Inflammatory macrophage treated with lipopolysaccharide for 4 hours (primary cell): ENCODE measurements at places on chromosomes 1 and 21.
A peak's percentile ranks its signal among the peaks of the same experiment; 100 is the strongest.

DNA sequence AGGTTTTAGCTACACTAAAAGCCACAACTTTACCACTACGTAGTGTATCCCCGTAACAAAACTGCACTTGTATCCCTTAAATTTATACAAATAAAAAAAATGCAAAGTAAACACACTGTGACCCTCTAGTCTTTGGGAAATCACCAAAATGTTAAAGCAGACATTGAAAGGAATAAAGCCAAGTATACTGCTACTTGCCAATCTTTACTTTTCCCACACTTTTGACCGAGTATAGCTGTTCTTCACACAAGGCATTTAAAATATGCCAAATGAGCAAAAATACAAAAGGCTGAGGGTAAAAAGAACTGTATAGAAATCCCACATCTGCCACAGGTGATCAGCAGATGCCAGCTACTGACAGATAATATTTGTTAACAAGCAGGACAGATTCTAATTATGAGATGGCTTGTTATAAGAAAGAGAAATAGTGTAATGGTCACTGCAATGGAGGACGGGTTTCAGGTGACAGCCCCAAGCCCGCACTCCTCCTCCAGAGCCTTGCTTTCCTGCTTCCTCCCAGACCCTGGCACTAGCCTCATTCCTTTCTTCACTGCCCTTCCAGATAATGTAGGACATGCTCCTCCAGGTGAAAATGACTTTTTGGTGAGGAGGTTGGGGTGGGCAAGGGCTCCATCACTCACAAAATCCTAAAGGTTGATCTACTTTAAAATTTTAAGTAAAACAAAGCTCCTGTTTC lies 18.1 kb downstream of the KCNT2 start:
- no peak for DNase-seq

DNA sequence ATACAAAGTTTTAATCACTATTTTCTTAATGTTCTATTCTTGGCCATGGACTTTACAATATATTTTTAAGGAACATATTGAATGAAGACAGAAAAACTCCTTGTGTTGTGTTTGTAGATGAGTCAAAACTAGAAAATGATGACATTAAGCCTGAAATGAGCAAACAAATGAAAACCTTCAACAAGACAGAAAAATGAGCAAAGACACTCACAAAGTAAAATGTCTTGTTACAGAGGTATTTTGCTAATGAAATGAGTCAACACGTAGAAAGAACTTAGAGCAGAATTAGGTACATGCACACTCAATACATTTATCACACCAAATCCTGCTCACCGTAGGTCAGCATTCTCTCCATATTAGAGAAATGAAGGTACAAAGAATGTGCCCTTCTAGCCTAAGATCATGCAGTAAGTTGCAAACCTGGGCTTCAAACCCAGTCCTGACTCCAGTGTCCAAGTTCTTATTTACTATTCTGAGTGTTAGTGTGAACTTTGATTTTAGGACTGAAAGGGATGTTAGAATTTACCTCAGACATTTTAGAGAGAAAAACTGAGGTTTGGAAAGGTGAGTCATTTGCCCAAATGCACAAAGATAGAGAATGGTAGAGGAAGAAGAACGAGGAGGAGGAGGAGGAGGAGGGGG lies 133.9 kb upstream of the SGIP1 start:
- peak; percentile 47 for DNase-seq

GRCh38 chr1:65068202-65069010 lies 79.6 kb upstream of the AK4 start:
- peak; percentile 85 for DNase-seq

- no peak for DNase-seq
Observed at GRCh38 chr1:153420306-153420705, 4.0 kb downstream of the S100A7A start.

DNA sequence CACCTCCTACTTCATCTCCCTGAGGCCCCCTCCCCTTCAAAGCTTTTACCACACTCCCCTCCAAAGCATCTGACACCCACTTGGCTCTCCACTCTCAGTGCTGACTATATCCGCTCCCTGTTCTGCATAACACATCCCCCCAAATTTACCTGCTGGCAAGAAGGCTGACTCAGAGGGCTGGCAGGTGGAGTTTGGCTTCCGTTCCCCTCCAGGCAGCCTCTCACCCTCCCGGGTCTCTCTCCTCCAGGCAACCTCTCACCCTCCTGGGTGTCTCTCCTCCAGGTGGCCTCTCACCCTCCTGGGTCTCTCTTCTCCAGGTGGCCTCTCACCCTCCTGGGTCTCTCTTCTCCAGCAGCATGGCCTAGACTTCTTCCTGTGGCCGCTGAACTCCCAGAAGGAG lies 562.1 kb downstream of the NPHP4 start:
- DNase-seq: no peak

GRCh38 chr21:20570824-20571232 lies 427.4 kb upstream of the NCAM2 start:
- DNase-seq: no peak

- no peak for DNase-seq
Observed at GRCh38 chr1:46367072-46367471, 26.5 kb downstream of the NSUN4 start.

- no peak for DNase-seq
Observed at GRCh38 chr21:39119891-39120290, 63.4 kb downstream of the PSMG1 start.

GRCh38 chr1:150720703-150721102 lies at the start of gene HORMAD1:
HORMAD1 (minus strand) TSS chr1:150720895; CDS start chr1:150719505, 1,390 bp downstream.
- DNase-seq: no peak

- DNase-seq: no peak
Observed at GRCh38 chr1:209157546-209158249, 425.8 kb upstream of the CAMK1G start.

- DNase-seq: no peak
Observed at GRCh38 chr1:168921629-168922028, 184.9 kb upstream of the ATP1B1 start.

- no peak for DNase-seq
Observed at GRCh38 chr1:24988558-24988912, 58.5 kb upstream of the RUNX3 start.

DNA sequence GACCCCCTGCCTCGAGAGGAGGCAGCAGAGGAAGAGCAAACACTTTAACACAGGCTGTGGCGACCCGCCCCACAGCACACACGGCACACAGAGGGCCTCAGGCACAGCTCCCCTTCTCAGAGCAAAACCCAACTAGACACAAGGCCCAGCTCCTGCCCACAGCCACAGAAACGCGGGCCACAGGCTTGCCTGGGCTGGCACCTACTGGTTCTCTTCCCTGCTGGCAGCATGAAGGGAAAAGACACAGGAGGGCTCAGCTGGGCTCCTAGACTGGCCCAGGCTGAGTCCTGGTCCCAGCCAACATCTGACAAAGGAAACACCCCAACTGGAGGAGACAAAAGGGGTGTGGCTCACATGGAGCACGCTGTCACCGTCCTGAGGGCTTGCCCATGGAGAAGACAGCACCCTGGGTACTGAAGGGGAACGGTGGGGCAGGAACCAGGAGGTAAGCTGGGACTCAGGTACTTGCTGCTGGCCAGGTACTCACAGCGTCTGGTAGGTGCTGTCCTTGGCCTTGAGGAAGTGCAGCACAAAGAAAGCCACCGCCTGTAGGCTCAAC lies 3.5 kb downstream of the CD164L2 start:
- no peak for DNase-seq

- DNase-seq: no peak
Observed at GRCh38 chr1:107358619-107359327, 217.9 kb downstream of the NTNG1 start.

GRCh38 chr21:45029298-45029947 lies 45.0 kb upstream of the ADARB1 start:
- DNase-seq: no peak

GRCh38 chr1:155062702-155063411 lies 683 bp upstream of the EFNA4 start:
- DNase-seq: no peak

DNA sequence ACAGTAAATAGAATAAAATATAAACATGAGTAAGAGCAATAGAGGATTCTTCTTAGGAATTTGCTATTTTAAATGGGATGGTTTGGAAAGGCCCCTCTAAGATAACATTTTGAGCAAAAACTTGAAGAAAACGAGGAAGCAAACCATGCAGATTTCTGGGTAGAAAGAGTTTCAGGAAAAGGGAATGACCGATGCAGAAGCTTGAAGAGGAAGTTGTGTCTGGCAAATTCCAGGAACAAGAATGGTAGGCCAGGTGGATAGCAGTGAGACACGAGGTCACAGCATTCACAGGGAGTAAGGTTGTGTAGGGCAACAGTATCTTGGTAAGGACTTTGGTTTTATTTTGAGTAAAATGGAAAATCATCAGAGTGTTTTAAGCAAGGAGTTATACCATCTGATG lies 108.9 kb downstream of the PEX14 start:
- DNase-seq: no peak

DNA sequence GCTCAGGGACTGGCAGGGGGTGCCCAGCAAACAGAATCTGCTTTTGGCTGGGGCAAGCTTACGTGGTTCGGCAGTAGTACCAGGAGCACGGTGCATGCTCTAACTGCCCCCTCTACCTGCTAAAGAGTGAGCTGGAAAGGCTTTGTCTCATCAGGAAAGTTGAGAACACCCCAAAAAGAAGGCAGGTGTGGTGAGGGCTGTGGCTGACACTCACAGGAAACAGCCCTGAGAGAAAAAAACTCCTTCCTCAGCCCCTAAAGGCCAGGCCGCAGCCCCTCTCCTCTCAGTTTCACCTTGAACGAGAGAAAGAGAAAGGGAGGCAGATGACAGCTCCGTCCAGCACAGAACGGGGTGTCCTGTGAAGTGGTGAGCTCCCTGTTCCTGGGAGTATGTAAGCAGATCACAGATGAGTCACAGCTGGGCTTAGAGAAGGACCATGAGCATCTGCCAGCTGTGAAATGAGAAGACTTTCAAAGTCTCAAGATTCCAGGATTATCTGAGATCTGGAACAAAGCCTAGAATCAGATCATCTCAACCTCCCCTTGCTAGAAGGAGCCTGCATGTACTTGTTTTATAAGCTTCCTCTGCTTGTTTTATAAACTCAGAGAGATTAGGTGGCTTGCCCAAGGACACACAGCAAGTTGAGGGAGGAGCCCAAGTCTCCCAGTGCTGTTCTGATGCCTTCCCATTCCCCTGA lies 13.4 kb downstream of the LAPTM5 start:
- peak; percentile 44 for DNase-seq
